ENCODE measurements at places on chromosomes 13 and 19.

- peak; percentile 58 for DNase-seq
Measured at GRCh38 chr13:39144941-39145533, 106.8 kb downstream of the NHLRC3 start.

GRCh38 chr13:48891586-48891985 is 84.1 kb upstream of the FNDC3A start:
- no peak for DNase-seq

- no peak for DNase-seq
Measured at GRCh38 chr19:6837525-6837924, 49.9 kb upstream of the ADGRE1 start.

- DNase-seq = no peak
Measured at GRCh38 chr13:51246418-51247277, 24.4 kb downstream of the FAM124A start.

GRCh38 chr13:93603043-93603442 is 376.4 kb downstream of the GPC6 start:
- DNase-seq = no peak

- no peak for DNase-seq
Measured at GRCh38 chr13:97548138-97548537, 114.2 kb downstream of the RAP2A start.

- no peak for DNase-seq
Measured at GRCh38 chr13:64723724-64724123, 2506.4 kb downstream of the PCDH9 start.

DNA sequence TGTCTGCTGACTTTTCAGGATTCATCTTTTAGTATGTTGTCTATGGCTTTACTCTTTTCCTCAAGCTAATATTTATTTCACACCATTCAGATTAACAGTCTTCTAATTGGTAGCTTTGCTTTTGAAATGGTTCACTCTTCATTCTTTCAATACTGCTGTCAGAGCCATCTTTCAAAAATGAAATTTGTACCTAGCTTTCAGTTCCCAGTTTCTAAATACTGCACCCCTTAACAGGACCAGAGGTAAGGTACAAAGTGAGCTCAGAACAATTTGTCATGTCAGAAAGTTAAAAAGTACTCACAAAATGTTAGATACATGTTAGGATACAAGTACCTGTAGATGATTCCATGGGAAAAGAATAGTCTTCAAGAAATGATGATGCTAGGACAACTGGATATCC is 83.0 kb downstream of the FNDC3A start:
- no peak for DNase-seq

- peak; percentile 83 for DNase-seq
Measured at GRCh38 chr19:47765523-47766358, 12.8 kb upstream of the SELENOW start.

- peak; percentile 7 for DNase-seq
Measured at GRCh38 chr13:64925284-64925683, 2304.9 kb downstream of the PCDH9 start.

GRCh38 chr19:41001243-41001971 is 10.3 kb downstream of the CYP2B6 start:
- no peak for DNase-seq

- no peak for DNase-seq
Measured at GRCh38 chr13:92670096-92670495, 556.5 kb upstream of the GPC6 start.

DNA sequence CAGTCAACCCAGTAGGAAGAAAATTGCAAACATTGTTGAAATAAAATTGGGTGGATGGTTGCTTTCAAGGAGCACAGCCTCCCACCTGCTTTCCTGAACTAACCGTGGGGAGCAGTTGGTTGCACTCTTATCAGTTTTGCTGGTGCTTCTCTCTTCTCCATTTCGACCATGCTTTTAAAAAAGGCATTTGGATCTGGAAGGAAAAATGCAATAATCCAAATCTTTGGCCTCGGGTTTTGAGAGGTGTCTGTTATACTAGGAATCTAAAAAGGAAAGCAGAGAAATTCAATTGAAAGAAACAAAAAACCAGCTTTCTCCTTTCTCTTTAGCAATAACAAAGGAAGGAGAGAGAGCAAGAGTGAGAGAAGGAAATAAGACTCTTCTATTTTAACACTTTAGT is 113.6 kb upstream of the ARGLU1 start:
- no peak for DNase-seq

GRCh38 chr13:25973085-25973484 is 78.7 kb downstream of the SHISA2 start:
- DNase-seq = no peak

DNA sequence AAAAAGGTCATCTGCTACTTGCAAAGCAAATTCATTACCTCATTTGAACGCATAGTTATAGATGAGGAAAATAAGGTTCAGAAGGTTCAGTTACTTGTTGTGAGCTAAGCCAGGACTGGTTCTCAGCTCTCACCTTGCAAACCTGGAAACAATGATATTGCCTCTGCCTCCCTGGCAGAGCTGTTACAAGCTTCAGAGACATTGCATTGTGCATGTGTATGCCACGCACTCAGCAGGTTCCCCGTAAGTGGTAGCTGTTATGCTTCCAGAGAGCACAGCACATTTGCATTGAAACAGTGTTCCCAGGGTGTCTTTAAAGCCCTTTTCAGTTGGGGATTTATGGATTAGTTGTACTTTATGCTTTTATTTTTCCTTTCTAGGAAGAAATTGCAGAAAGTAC is 80.6 kb downstream of the DGKH start:
- no peak for DNase-seq

DNA sequence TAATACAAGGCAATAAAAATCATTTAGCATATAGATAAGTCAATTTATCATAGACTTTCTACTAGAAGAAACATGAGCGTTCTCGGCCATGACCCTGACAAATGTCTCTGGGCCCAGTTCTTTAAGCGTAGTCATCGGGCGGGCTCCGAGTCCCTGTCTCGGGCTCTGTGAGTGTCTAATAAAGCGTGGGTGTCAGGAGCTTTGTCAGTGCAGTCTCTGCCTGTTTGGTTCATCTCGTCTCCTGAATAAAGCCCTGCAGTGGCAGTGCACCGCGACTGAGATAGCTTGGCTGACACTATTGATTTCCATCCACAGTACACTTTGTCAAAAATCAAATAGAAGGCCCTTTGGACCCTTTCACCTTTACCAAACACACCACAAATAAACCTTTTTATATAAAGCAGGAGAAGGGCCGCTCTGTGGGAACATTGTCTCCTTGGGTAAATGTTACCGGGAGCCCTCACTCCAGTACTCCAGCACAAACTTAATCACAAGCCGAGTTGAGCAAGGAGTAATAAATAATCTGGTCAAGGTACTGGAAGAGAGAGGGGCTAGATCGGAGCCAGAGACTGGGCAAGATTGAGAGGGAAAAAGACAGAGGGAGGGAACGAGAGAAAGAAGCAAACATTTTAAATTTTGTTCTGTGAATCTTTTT is 368.2 kb upstream of the TSHZ3 start:
- DNase-seq = no peak

All from neural crest cell (in vitro differentiated cells).